Airway epithelial cell (primary cell): ENCODE measurements at places on chromosomes 12 and 14. TPM values are rescaled to one million over a fixed set of nuclear protein-coding genes. Genes with fewer than 3 reads are reported as not detected.

Gene BCL2L14
- total RNA-seq = not detected in 2 replicates

Gene HAL
- total RNA-seq = under 0.01 TPM in 1 of 2 replicates, not detected in the other

Gene C12orf50
- not detected in 2 replicates for total RNA-seq

Gene RDH16
- 0.28 and 0.49 TPM in 2 replicates for total RNA-seq

Gene RNFT2
- total RNA-seq = 0.14 and 1.1 TPM in 2 replicates

Gene CFAP73
- total RNA-seq = not detected in 2 replicates
